ENCODE measurements at places on chromosomes 6 and 20.

GRCh38 chr20:48805716-48806115 lies 22.1 kb downstream of the PREX1 start:
- DNase-seq, result no peak

- DNase-seq, result no peak
These were observed 632 bp downstream of the PRKN start for GRCh38 chr6:162726947-162727321.

DNA sequence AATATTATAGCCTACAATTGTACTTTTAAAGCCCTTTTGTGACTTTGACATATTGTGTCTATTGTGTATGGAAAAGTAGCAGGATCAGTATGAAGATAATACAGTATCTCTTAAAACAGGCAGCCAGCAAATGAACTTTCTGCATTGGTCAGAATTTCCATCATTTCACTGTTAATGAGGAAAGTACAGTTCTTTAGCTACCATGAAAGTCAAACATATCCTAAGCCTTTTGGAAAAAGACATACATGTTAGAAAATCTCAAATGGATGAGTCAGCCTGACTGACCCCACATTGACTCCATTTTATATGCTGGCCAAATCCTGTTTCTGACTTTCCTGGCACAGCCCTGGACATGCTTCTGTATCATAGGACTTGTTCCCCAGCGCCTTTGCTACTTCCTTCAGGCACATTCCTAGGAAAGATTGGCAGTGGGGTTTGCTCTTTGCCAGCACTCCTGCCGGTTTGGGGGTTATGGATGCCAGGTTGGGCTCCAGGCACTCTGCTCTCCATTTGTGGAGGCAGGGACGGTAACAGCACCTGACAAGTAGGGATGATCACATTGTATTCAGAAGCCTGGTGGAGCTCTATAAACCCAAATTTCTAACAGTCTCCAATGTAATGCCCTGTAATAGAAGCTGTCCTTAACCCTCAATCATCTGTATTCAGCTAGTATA lies 43.7 kb downstream of the TOP1 start:
- peak; percentile 42 for DNase-seq

DNA sequence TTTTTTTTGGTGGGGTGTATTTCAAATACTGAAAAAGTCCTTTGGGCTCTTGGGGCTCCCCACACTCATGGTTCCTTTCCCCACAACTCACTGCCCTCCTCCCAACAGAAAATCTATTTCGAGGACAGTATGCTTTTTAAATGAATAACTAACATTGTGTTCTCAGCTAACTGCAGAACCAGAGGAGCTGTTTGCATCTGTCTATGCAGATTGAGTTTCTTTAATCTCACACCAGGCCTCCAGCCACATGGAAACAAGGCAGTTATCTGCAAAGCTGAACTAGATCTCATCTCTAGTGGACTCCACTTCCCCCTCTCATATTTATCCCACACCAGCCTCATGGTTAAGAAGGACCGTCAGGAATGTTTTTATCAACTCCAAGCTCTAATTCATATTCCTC lies 955.1 kb downstream of the KIF16B start:
- DNase-seq, result no peak

GRCh38 chr6:99991955-99992354 lies 2.1 kb downstream of the MCHR2 start:
- DNase-seq, result no peak

- DNase-seq, result no peak
These were observed 40.6 kb downstream of the SH3BGRL2 start for GRCh38 chr6:79671600-79672266.

- DNase-seq, result no peak
These were observed 39.7 kb downstream of the PXDC1 start for GRCh38 chr6:3711776-3712175.

- DNase-seq, result no peak
These were observed 4.8 kb downstream of the BMP7 start for GRCh38 chr20:57261457-57262251.

GRCh38 chr6:44235891-44236516 lies 10.9 kb upstream of the HSP90AB1 start:
- DNase-seq, result no peak

GRCh38 chr6:21887231-21888185 lies 294.0 kb downstream of the SOX4 start:
- no peak for DNase-seq

- DNase-seq, result no peak
These were observed 16.3 kb downstream of the MOCS1 start for GRCh38 chr6:39917981-39918380.

GRCh38 chr20:62588458-62589149 lies 53.7 kb upstream of the SLCO4A1 start:
- DNase-seq, result no peak

- DNase-seq, result no peak
These were observed 31.5 kb downstream of the RRBP1 start for GRCh38 chr20:17650301-17651128.

DNA sequence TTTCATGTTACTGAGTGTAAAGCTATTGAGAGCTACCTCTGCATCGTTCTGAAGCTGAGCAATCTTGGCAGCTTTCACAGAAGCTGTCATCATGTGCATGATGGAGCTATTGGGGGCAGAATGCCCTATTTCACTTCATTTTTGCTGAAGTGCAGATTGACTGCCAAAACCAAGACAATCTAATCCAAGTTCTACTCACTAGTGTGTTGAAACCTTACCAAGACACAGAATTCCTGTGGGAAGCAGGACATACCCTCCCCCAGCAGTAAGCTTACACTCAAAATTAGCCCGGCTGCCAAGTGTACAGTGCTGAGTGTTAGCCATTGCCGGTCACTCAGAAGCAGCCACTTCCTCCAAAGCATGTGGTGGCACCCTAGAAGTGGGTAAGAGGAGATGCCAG lies 177.3 kb upstream of the TENT5A start:
- peak; percentile 92 for DNase-seq

DNA sequence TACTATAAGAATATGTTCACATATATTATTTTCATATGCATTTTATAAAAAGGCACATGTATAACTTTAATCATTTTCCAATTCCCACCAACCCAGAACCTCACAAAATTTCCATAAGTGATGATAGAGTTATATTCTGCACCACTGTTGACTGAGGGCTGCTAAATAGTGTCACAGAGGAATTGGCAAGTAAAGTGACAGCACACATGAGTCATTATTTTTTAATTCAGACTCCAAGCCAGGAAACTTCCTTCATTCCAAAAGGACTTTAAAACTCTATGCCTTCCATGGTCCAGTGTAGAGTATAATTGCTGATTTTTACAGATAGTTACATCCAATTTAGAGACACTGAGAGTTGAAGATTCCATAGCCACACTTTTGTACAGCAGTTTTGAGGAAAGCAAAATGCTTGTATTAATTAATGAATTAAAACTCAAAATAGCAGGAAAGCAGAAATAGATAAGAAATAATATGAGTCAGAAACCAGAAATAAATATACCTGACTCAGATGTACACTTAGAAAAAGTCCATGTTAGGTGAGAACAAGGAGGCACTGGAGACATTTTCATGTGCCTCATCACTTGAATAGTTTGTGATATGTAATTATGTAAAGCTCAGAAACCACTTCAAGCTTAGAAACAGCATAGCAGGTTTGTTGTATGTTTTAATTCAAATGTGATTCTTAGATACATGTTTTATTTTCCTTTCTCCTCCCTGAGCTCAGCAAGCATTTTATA lies 425.2 kb upstream of the OPRM1 start:
- DNase-seq, result no peak

DNA sequence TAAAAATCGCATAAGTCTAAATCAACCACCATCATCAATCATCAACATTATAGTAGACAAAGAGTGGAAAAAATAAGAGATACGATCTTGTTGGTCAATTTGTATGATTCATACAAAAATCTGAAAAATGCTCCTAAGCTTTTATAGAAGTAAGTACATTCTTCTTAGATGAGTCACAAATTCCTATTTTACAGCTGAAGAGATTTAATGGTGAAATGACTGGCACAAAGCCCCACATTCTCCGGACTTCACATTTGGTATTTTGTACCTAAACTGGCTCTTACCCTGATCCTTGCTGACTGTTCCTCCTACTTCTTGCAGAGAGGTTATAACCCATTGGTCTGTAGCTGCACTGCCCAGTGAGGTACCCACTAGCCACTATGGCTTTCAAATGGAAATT lies 29.9 kb upstream of the PREP start:
- peak; percentile 78 for DNase-seq

DNA sequence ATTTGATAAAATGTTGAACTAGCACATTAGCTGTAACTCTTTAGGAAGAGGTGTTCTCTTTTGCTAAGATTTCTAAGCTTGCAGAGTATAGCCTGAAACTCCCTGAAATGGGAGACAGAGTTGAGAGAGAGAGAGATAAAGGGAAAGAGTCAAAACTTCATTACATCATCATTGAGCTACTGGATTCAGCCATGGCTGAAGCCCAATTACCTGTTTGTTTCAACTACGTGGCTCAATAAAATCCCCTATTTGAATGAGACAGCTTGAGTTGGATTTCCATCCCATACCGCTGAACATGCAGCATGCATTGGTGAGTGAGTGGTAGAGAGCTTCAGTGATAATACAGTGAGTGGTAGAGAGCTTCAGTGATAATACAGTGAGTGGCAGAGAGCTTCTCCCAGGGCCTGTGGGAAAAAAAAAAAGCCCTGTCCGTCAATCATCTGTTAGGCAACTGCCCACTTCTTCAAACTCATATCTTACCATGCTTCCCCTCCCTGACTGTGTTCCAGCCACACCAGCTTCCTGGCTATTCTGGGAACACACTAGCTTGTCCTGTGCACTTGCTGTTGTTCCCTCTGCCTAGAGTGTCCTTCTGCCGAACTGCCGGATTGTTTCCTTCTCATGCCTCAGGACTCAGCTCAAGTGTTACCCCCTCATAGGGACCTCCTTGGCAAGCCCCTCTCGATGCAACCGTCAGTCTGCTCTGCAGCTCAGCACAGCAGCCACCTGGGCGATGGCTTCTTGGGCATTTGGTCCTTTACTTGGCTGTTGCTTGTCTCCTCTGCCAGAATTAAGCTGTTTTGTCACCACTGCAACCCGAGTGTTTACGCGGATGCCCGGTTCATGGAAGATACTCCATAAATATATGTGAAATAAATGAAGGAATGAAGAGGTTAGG lies 91.3 kb upstream of the EYA2 start:
- no peak for DNase-seq

DNA sequence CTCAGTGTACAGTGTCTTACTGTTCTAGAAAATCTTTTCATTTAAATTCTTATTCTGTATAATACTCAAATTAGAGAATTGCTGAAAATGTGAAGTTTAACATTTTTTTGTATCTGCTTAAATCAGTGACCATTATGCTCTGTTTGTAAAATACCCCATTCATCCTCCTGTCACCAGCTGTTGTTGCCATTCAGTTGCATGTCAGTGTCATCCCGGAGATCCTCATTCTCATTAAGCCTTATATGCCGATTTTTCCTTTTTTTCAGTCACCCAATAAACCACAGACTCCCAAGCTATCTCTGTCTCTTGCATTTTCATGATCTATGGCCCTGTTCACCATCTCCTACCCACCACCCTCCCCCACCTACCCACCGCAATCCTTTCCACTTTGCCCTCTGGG lies 20.4 kb downstream of the GTF2H5 start:
- no peak for DNase-seq
